ENCODE measurements at places on chromosomes 1 and 21. TPM values are rescaled to one million over a fixed set of nuclear protein-coding genes. Genes with fewer than 3 reads are reported as not detected.

Gene FAM167B
- total RNA-seq, result 0.23 TPM

Gene OR2G3
- not detected for total RNA-seq

Gene CELA3A
- total RNA-seq, result not detected

DNA sequence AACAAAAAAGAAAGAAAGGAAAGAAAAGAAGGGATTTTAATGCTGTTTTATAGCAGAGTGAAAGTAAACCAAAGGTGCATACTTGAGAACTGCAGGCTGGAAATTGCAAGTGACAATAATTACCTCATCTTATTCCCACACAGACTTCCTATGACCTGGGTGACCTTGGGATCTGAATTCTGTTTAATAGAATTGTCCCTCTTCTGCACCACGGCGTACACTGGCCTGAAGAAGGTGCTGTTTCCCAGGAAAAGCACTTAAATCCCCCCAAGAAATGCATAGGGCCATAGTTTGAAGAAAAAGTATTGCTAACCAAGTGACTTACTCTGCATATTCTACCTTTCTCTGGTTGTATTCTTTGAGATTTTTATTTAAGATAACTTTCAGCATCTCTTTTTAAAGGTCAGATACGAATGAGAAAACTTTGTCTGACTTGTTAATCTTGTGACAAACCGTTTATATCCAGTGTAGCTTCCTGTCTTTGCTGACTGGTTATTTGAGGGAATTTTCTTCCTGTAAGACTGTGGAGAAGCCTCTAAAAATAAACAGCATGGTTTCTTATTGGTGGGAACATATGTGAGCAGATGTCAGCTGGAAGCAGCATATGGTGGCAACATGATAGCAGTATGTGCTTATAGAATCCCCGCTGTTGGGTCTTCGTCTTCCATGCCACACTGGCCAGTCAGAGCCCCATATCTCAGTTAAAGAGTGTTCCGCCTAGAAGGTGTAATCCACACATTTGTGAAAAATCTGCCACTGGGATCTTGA lies 16.3 kb downstream of the TGFB2 start:
- DNase-seq, result peak; percentile 66

Gene MRPS14
- total RNA-seq, result 17.2 TPM
